Hematopoietic multipotent progenitor cell treated with erythropoietin and hydrocortisone succinate and interleukin-3 and kit ligand, for 8 days (in vitro differentiated cells): ENCODE measurements at places on chromosomes 2 and 18.

- DNase-seq = no peak
Measured at GRCh38 chr2:159989249-159989648, 73.2 kb downstream of the PLA2R1 start.

DNA sequence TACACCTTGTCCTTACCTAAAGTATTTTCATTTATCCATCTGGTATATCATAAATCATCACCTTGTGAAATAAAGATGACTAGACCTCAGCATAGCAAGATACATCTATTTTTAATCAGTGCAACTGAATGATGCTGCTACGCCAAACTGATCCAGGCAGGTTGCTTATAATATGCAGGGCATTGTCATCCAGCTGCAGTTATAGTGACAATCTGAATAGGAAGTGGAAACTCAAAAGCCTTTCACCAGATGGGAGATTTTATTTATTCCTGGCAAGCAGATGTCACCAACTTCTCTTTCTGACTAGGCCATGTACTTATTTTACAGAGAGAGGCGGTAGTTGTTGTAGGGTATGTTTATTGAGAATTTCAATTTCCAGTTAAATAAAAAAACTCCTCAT is 747.3 kb downstream of the ADCYAP1 start:
- no peak for DNase-seq

- no peak for DNase-seq
Measured at GRCh38 chr2:71303849-71304248, 27.7 kb upstream of the ZNF638 start.

DNA sequence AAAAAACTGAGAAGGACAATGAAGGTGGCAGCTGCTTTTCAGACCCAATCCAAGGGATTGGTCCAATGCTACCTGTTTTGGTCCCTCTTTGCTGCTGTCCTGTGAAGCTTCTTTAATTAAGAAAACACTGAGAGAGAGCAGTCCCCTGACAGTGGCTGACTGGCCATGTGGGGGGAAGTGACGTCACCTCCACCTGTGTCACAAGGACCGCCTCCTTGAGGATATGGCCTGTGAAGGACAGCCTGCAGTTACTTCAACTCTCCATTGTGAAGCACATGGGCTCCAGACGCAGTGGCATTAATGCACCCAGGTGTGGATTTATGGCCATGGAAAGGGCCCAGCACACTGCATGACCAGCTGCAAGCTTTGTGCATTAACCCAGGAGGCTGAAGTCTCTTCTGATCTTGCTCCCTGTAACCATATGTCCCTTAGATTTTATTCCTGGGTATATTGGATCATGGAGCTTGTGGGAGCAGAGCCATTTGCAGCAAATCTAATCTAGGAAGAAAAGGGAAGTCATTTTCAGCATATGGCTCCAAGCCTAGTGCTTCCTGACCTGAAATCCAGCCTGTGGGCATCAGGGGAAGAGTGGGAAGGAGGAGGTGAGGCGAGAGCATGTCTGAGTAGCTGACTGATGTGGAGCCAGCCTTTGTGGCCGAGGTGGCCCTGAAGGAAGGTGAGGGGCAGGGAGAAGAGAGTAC is 32.2 kb downstream of the KIF5C start:
- no peak for DNase-seq

GRCh38 chr2:98160554-98160953 is 73.6 kb downstream of the VWA3B start:
- no peak for DNase-seq

GRCh38 chr2:38075507-38076151 is at the start of gene CYP1B1:
TSS of gene CYP1B1 (minus strand) at chr2:38076151. CDS start at chr2:38075388, 763 bp downstream.
- no peak for DNase-seq

- no peak for DNase-seq
Measured at GRCh38 chr18:69755856-69756496, 191.7 kb downstream of the CD226 start.

DNA sequence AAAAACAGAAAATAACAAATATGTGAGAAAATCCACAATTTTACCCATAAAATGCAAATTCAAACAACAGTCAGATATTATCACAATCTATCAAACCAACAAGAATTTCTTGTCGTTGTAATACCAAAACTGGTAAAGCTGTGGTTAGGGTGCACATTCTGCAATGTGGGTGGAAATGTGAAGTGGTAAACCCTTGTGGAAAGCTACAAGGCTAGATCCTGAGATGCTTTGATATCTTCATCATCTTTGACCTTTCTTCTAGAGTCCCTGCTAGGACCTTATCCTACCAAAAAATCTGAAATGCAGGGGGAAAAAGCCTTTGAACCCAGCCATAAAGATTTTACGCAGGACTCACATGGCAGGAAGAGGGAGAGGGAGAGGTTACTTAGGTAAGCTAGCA is 17.2 kb upstream of the ATG16L1 start:
- no peak for DNase-seq

GRCh38 chr18:48110797-48111196 is 180.3 kb upstream of the SMAD2 start:
- DNase-seq = no peak

DNA sequence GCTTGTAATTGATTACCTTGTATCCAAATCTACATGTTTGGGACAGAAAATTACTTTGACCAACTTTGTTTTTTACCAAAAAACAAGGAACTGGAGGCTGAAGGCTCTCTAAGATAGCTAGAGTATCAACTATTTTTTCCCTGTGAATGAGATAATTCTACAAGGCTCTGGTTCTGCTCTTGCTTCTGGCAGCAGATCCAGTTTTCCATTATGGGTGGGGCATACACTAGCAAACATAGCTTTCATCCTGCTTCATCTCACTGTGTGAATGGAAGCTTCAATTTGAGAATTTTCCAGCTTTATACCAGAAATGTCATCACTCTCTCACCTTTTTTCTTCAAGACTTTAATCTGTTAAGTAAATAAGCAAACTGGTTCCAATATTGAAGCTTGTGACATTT is 249.7 kb downstream of the RPRM start:
- DNase-seq = no peak

- DNase-seq = no peak
Measured at GRCh38 chr2:230842473-230842872, 22.3 kb upstream of the ITM2C start.

- DNase-seq = no peak
Measured at GRCh38 chr2:77552956-77553355, 30.8 kb upstream of the LRRTM4 start.

- no peak for DNase-seq
Measured at GRCh38 chr2:42970151-42970550, 177.8 kb upstream of the HAAO start.

- no peak for DNase-seq
Measured at GRCh38 chr2:48531141-48531648, 1.2 kb downstream of the STON1 start.

DNA sequence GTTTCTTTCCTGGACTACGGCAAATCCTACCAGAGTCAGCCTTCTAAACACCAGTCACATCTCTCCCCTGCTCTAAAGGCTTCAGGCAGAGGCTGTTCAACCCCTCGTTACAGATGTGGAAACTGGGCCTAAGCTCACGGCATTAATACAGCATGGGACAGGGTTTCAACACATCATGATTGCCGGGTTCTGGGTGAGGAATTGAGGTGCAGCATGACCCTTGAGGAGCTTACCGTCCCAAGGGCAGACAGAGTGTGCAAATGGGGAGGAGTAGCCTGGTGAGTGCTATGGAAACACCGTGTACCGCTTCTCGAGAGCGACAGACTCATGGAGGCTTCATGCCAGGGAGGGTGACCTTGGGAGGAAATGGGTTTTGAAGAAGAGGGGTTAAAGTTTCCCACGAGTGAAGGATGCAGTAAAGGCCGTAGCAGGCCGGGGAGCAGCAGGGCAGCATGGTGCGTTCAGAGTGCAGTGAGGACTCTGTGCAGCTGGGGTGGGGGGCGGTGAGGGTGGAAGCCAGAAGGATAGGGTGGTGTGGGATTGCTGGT is 51.1 kb downstream of the TGOLN2 start:
- DNase-seq = no peak

- DNase-seq = no peak
Measured at GRCh38 chr18:73535189-73535588, 612.4 kb downstream of the FBXO15 start.

- DNase-seq = no peak
Measured at GRCh38 chr2:113160962-113161361, 12.8 kb upstream of the PSD4 start.

DNA sequence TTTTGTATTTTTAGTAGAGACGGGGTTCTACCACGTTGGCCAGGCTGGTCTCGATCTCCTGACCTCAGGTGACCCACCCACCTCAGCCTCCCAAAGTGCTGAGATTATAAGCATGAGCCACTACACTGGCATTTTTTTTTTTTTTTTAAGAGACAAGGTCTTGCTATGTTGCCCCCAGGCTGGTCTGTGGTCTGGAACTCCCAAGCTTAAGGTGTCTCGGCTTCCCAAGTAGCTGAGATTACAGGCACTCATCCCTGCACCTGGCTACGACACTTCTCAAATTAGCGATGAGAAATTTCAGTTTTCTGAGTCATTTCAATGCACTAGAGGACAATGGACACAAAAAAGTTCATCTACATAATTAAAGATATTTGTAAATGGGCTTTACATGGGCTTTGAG is 36.6 kb upstream of the TCF7L1 start:
- DNase-seq = no peak

- no peak for DNase-seq
Measured at GRCh38 chr18:34650121-34650545, 60.0 kb upstream of the DTNA start.

DNA sequence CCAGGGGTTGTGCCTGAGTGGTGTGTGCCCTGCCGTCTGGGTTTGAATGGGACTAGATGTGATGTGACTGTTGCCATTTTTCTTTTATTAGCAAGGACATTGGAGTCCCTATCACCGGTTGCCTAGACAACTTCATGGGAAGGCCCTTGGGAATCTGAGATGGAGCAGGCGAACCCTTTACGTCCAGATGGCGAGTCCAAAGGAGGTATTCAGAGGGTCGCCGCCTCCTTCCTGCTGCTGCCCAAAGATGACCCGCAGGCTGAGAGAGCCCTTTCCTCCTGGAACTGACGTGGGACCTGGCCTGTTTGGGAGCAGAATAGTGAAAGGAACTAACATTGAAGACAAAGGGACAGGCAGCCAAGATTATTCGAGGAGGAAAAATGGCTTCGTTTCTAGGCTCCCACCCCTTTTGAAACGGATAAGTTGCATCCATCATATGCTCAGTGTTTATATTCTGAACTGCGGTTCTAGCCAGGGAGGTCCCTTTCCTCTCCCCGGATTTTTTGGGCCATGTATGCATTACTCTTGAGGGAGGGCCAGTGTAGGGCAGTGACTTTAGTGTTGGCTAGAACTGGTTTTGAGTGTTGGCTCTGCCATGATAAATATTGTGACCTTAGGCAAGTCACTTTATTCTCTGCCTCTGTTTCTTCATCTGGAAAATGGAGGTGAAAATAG is 673 bp downstream of the CENPO start:
- peak; percentile 48 for DNase-seq

DNA sequence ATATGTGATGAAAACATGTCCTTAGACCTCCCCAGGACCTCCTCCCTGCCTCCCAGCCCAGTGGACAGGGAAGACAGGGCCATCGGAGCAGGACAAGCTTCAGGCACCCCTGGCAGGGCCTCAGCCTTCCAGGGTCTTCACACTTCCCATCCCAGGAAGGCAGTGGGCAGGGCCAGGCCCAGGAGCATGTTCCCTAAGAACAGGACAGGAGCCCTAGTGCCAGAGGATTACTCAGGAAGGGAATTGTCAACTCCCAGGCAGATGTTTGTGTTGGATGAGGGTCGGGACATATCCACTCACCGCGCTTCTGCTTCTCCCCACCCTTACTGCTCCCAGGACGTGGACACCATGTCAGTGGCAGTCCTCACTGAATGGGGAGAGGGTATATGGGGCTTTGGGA is 138.9 kb downstream of the TNS1 start:
- no peak for DNase-seq

- DNase-seq = no peak
Measured at GRCh38 chr2:27236136-27236535, 19.0 kb downstream of the CAD start.

DNA sequence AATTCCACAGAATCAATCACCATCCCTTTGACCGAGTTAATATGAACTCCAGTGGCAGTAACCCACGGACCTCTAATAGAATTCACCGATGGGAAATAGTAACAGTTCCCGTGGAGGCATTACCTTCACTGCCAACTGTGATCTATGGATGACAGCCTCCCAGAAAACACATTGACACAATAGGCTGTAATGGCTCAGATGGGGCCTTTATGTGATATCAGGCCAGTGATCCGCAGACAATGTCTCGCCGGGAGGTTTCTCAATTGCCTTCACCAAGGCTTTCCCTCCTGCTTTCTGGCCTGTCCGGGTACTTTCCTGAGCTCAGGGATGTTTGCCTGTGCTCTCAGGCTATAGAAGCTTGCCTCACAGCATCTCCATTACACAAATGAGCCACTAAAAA is 34.4 kb upstream of the KLF7 start:
- no peak for DNase-seq

- DNase-seq = no peak
Measured at GRCh38 chr2:73254343-73255006, 20.4 kb downstream of the CCT7 start.

DNA sequence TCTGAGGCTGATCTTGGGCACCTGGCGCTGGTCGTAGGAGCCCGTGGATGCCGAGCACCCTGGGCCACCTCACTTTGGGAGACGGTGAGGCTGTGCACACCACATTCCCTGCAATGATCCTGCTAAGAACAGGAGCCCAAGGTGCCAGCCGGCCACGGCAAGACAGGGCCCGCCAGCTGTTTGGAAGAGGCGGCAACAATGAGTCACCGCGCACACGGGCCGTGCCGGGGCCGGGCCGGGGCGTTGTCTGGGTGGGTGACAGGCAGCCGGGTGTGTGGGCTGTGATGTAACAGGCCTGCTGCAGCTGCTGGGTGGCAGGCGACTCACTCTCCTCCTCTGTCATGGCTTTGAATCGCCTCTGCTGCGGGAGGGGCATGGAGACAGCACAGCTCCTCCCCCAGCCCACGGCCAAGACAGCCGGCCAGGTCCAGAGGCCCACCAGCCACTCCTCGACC is 49.7 kb upstream of the ODC1 start:
- DNase-seq = peak; percentile 28

DNA sequence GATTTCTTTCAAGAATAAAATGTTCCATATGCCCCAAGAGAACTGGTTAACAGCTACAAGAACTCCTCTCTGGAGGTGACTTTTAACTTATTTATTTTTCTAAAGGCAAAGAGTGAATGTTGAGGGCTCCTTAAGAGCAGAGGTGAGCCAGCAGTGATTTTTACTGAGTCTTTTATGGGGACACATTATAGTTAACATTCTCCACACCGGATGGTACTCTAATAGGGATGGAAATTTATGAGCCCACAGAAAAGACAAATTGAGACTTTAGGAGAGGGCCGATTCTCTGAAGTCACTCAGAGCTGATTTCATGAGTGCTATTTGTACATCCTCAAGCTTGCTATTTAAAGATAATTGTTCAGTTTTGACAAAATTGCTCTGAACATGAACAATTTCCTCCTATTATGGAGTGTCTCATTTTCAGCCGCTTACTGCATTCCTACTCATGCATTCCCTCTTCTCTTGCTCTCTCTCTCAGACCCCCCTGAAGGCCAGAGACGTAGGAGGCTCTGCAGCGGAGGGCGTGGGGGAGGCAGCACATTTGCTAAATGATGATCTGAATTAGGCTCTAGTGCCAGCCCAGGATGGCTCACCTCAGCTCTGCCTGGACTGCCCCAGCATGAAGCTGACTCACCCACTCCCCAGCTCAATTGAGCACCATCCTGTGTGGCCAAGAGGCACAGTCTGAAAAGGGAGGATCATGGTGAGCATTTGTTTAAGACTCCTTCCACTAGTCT is 5.9 kb upstream of the RPL37A start:
- DNase-seq = no peak
